Airway epithelial cell (primary cell): ENCODE measurements at places on chromosomes 3 and 15. TPM values are rescaled to one million over a fixed set of nuclear protein-coding genes. Genes with fewer than 3 reads are reported as not detected.

CNTN3 gene
- 0.56 and 1.2 TPM in 2 replicates for total RNA-seq

PIGZ gene
- 3.5 and 9.7 TPM in 2 replicates for total RNA-seq

SLC6A11 gene
- 0.35 and 0.79 TPM in 2 replicates for total RNA-seq

ZSCAN2 gene
- 4.7 and 7.7 TPM in 2 replicates for total RNA-seq

GPR171 gene
- not detected in 2 replicates for total RNA-seq

ZDHHC19 gene
- not detected in 2 replicates for total RNA-seq

SLC22A14 gene
- total RNA-seq: not detected in 2 replicates

EPHA6 gene
- total RNA-seq: not detected in 2 replicates

EBLN2 gene
- 0.51 and 1.2 TPM in 2 replicates for total RNA-seq

LIPH gene
- total RNA-seq: 3.4 and 9.6 TPM in 2 replicates

LMAN1L gene
- total RNA-seq: not detected in 2 replicates

ZNF385D gene
- 0.35 TPM in 1 of 2 replicates, not detected in the other for total RNA-seq

CAND2 gene
- 1.3 and 1.4 TPM in 2 replicates for total RNA-seq

ITIH4 gene
- total RNA-seq: not detected in 2 replicates

CATSPER2 gene
- 1.4 and 2.6 TPM in 2 replicates for total RNA-seq

PPM1L gene
- 2.6 and 9.1 TPM in 2 replicates for total RNA-seq

CNTN4 gene
- total RNA-seq: not detected in 2 replicates

UBA5 gene
- 30.6 and 55.4 TPM in 2 replicates for total RNA-seq

SLCO2A1 gene
- 0.05 and 0.35 TPM in 2 replicates for total RNA-seq

IQCF5 gene
- total RNA-seq: not detected in 2 replicates

KBTBD13 gene
- total RNA-seq: not detected in 2 replicates
